ENCODE measurements at places on chromosomes 3 and 15. TPM values are rescaled to one million over a fixed set of nuclear protein-coding genes. Genes with fewer than 3 reads are reported as not detected.
A peak's percentile ranks its signal among the peaks of the same experiment; 100 is the strongest.

- H3K27me3 ChIP-seq = no peaks in the 10 kb centered on the region
- DNase-seq = no peak
- H3K4me3 ChIP-seq = no peak overlapping the region
- H3K4me1 ChIP-seq = no peaks in the 10 kb centered on the region
Observed at GRCh38 chr3:16534640-16535262, 21.3 kb upstream of the RFTN1 start.

DNA sequence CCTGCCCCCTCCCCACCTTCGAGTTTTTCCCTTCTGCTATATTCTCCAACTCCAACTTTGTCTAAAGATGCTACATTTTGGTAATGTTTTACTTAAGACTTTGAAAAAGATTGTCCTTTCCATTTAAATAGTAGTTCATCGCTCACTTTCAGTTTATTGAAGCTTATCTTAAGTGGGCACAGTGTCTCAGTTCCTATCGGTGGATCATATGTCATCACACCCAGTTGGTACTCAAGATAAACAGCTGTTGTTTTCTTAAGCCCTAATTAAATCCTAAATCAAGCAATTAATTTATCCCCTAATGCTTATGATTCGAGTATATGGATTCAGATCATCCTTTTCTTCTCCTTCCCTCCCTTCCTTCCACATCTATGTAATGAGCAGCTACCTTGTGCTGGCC lies 210.7 kb downstream of the TLE3 start:
- no peaks in the 10 kb centered on the region for H3K36me3 ChIP-seq
- H3K4me3 ChIP-seq = no peak overlapping the region
- peaks cover 2% of the 10 kb centered on the region for H3K27me3 ChIP-seq
- no peak overlapping the region for H3K27ac ChIP-seq

- no peaks in the 10 kb centered on the region for H3K36me3 ChIP-seq
- H3K4me1 ChIP-seq = no peaks in the 10 kb centered on the region
- no peak overlapping the region for H3K27ac ChIP-seq
- no peak for DNase-seq
Observed at GRCh38 chr15:22257047-22258008, 177.0 kb downstream of the OR4M2 start.

DNA sequence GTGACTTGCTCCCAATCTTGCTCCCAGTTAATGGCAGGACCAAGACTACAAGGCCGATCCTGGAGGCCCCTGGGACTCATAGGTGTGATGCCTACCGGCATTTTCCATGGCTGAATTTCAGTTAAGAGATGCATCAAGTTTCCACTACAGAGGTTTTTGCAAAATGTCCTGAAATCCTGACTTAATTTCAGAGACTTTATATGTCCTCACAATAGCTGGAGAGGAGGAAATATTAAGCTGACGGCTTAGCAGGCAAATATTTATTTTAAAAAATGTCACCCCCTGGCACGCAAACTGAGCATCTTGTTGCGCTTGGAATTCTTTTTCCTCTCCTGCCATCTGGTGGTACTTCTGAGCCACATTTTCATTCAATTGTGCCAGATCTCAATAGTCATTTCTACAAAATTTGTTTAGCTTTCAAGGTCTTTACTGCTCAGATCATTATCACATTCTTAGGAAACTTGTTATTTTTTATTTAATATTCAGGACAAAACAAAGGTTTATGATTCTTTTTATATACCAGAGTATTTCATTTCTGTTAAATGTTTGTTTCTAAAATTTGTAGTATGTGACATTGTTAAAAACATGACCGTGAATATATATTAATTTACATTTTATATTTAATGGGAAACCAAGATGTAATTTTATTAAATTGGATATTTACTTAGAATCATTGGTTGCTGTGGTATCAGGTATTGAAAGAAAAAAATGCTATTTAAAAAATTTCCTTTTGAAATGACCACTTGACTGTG lies 189.2 kb upstream of the THRB start:
- peak; percentile 44 for DNase-seq
- H3K27me3 ChIP-seq = no peaks in the 10 kb centered on the region
- no peak overlapping the region for H3K4me3 ChIP-seq
- no peaks in the 10 kb centered on the region for H3K36me3 ChIP-seq
- no peaks in the 10 kb centered on the region for H3K4me1 ChIP-seq

DNA sequence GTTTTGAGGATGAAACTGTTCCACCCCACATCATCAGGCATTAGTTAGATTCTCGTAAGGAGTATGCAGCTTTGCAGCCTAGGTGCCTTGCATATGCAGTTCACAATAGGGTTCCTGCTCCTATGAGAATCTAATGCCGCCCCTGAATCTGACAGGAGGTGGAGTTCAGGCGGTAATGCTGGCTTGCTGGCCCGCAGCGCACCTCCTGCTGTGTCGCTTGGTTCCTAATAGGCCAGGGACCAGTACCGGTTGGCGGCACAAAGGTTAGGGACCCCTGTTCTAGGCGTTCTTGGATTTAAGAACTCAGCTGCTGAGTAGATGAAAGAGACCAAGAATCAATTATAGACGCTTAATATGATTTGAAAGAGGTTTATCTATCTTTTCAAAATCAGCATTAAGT lies 595.4 kb downstream of the CADM2 start:
- no peaks in the 10 kb centered on the region for H3K36me3 ChIP-seq
- no peak overlapping the region for H3K27ac ChIP-seq
- DNase-seq = no peak
- H3K4me1 ChIP-seq = no peaks in the 10 kb centered on the region

GRCh38 chr3:186097317-186097662 lies 11.6 kb downstream of the ETV5 start:
- H3K4me1 ChIP-seq = peaks cover 33% of the 10 kb centered on the region
- H3K4me3 ChIP-seq = peak overlapping the region; percentile 46
- DNase-seq = no peak
- peak overlapping the region; percentile 72 for H3K27ac ChIP-seq
- no peaks in the 10 kb centered on the region for H3K36me3 ChIP-seq

- H3K27ac ChIP-seq = no peak overlapping the region
- H3K36me3 ChIP-seq = no peaks in the 10 kb centered on the region
- DNase-seq = no peak
- H3K4me3 ChIP-seq = no peak overlapping the region
- no peaks in the 10 kb centered on the region for H3K4me1 ChIP-seq
Observed at GRCh38 chr3:57423335-57423734, 120.8 kb downstream of the DNAH12 start.

- H3K27me3 ChIP-seq = peaks cover 3% of the 10 kb centered on the region
- peaks cover 15% of the 10 kb centered on the region for H3K36me3 ChIP-seq
- H3K4me1 ChIP-seq = peaks cover 36% of the 10 kb centered on the region
- H3K27ac ChIP-seq = no peak overlapping the region
Observed at GRCh38 chr3:4987538-4988296, 8.5 kb downstream of the BHLHE40 start.

DNA sequence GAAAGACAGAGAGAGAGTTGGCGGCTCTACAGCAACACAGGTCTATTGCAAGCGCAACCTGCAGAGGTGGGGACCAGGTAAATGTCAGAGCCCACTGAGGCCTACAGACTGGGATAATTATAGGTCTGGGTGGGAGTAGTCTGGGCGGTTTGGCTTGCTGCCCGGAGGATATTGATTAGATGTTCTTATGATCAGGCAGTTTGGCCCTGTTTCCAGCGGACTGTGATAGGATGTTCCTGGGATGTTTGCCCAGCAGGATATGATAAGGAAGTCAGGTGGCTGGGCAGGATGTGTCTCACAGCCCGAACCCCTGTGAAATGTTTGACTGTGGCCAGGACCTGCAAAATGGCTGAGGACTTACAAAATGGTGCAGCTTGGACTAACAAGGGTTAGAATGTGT lies 364.9 kb downstream of the NAALADL2 start:
- H3K27ac ChIP-seq = no peak overlapping the region
- no peak for DNase-seq
- H3K4me1 ChIP-seq = no peaks in the 10 kb centered on the region
- no peak overlapping the region for H3K4me3 ChIP-seq

DNA sequence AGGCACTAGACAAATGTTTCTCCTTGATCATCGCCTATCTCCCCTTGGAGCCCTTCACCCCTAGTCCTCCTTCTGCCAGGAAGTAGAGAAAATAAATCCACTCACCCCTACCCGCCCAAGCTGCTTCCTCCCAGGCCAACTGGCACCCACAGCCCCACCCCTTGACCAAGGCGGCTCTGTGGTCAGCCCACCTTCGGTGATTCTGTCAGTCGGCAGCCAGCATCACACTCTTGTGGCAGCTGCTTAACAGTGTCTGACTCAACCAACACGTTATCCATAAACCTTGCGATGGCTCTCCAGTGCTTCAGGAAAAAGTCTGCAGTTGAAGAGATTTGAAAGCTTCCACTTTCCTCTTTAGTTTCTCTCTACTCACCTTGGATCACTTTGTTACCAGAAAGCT lies 7.6 kb downstream of the SHF start:
- DNase-seq = no peak
- H3K27me3 ChIP-seq = no peaks in the 10 kb centered on the region
- peaks cover 25% of the 10 kb centered on the region for H3K4me1 ChIP-seq

- no peak for DNase-seq
- no peaks in the 10 kb centered on the region for H3K27me3 ChIP-seq
- H3K27ac ChIP-seq = no peak overlapping the region
- H3K4me1 ChIP-seq = peaks cover 21% of the 10 kb centered on the region
Observed at GRCh38 chr3:157077565-157077991, 82.4 kb downstream of the CCNL1 start.

GRCh38 chr3:110598847-110599490 lies 472.6 kb upstream of the NECTIN3 start:
- H3K36me3 ChIP-seq = no peaks in the 10 kb centered on the region
- H3K4me3 ChIP-seq = no peak overlapping the region
- no peaks in the 10 kb centered on the region for H3K27me3 ChIP-seq
- no peak for DNase-seq
- H3K27ac ChIP-seq = no peak overlapping the region

GRCh38 chr3:17078926-17079465 lies 194.2 kb downstream of the PLCL2 start:
- DNase-seq = peak; percentile 65
- H3K36me3 ChIP-seq = no peaks in the 10 kb centered on the region
- H3K27me3 ChIP-seq = no peaks in the 10 kb centered on the region
- H3K27ac ChIP-seq = no peak overlapping the region
- H3K4me3 ChIP-seq = no peak overlapping the region
- peaks cover 7% of the 10 kb centered on the region for H3K4me1 ChIP-seq

The BFSP2 gene
- total RNA-seq = 1.0 TPM

The ADAMTS17 gene
- 19.7 TPM for total RNA-seq

The PODXL2 gene
- total RNA-seq = 102 TPM

The NRROS gene
- 3.2 TPM for total RNA-seq

The AADACL2 gene
- not detected for total RNA-seq

The CSPG5 gene
- 87.0 TPM for total RNA-seq

The SLC6A1 gene
- total RNA-seq = 740 TPM
